ENCODE measurements at places on chromosomes 1 and 21.

DNA sequence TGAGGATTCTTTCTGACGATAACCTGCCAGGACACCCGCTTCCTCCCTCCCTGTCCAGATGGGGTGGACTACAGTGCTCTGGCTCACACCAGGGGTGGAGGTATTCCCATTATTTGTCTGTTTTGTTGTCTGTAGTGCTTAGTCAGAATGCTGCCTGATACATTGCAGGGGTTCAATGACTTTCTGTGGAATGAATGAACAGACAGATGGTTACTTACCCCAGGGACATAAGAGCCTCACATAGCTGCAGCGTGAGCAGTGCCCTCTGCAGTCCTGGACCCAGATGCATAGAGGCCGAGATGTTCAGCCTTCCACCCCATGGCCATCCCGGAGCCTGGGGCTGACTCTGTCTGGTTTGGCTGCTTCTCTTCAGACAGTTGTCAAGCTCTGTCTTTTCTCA is 13.0 kb upstream of the F3 start:
- DNase-seq, result no peak

DNA sequence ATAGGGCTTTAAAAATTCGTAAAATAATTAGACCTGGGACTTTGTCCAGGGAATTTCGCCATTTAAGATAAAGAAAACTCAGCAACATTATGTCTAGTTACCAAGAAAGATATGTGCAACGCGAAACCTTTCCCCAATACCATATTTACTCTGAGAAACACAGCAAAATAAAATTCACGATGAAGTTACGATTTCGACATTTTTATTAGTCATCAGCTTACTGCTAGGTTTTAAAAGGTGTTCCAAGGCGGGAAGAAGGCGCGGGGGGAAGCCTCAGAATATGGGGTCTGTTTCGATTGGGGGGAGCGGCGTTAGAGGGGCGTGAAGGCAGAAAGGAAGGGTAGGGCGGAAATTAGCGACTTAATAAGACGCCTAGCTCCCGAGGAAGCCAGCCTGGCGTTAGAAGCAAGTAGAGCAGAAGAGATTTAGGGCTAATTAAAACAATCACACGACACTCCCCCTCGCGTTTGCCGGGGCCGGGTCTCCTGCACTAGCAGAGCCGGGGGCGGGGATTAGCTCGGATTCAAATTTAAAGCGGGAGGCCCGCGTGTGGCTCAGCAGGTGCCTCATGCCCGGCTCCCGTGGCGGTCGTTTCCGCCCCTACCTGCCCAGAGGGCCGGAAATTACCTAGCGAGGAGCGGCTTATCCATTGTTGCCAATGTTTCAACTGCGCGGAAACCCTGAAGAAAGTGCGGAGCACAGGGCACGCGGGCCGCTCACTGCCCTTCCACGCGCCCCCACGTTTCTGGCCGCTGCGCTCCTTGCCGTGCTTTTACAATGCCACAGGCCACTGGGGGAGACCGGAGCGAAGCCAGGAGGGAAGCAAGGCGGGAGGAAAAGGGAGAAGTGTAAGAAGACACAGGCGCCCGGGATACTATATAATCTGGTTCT is 795 bp upstream of the POU2F1 start:
- peak; percentile 89 for DNase-seq

DNA sequence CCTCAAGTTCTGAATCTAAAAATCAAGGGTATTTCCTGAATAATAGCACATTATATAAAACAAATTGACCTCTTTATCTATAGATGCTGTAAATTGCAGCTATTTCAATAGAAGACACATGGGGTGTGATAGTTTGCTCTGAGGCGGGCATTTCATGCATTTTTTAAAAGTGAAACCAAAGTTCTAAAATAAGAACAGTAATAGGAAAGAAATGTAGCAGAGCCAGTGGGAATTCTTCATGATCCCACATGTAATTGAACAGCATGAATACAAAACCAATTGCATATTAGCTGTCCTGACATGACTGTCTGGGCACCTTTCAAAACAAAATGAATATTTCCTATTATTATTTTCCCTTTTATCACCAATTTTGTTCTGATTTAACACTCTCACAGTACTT is 85.0 kb downstream of the RGS21 start:
- DNase-seq, result no peak

DNA sequence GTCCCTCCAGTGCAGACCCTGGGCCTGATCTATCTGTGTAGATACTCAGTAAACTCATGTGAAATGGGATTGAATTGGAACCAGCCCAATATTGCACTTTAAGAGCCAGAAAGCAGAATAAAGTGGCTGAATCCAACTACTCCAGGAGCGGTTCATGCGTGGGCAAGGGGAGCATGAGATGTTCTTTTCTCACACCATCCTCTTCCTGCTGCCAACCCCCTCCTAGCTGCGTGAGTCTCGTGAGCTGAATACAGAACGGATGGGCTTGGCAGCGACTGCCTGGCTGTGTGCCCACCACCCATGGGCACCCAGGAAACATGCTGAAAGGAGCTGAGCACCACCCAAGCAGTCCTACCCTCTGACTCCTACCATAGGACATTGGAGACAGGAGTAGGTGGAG is 128.3 kb downstream of the ELAVL4 start:
- DNase-seq, result no peak

DNA sequence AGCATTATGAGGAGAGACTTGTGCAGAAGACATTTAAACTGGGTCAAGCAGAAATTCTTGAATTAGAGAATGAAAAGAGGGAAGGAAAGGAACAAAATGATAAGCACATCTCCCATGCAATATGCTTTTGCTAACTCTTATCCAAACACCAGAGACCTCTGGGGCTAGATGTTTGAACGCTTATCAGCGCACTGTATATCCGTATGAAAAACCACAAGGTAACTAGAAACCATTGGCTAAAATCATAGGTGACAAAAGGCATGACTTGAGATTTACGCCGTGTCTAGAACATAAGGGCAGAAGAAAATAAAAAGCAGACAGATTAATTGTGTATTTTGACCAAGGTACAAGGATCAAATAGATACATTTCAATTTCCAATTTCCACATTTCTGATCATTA is 38.0 kb upstream of the TIAM1 start:
- DNase-seq, result no peak

DNA sequence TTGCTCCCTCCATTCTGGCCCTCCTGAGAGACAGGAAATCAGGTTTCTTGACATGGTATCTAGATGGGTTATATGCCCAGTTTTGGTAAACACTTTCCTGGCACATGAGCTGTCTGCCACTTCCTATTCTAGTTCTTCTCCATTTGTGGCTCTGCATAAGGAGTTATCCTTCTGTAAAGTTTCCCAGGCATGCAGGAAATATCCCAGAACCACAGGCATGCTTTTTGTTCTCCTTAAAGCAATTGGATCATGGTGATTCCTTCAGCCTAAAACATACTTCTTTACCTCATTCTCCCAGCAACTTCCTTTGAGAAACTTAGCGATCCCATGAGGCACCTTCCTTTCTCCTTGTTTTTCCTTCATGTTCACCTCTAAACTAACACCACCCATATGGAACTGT is 199.8 kb downstream of the CRB1 start:
- no peak for DNase-seq

GRCh38 chr1:205440476-205441317 is 15.1 kb downstream of the BLACAT1 start:
- DNase-seq, result no peak

GRCh38 chr1:115098979-115099692 is 9.8 kb upstream of the TSPAN2 start:
- peak; percentile 86 for DNase-seq

Measured in left kidney (tissue), 8 donors.